NCI-H1092 (cell line): ENCODE measurements at places on chromosomes 1 and 21.

DNA sequence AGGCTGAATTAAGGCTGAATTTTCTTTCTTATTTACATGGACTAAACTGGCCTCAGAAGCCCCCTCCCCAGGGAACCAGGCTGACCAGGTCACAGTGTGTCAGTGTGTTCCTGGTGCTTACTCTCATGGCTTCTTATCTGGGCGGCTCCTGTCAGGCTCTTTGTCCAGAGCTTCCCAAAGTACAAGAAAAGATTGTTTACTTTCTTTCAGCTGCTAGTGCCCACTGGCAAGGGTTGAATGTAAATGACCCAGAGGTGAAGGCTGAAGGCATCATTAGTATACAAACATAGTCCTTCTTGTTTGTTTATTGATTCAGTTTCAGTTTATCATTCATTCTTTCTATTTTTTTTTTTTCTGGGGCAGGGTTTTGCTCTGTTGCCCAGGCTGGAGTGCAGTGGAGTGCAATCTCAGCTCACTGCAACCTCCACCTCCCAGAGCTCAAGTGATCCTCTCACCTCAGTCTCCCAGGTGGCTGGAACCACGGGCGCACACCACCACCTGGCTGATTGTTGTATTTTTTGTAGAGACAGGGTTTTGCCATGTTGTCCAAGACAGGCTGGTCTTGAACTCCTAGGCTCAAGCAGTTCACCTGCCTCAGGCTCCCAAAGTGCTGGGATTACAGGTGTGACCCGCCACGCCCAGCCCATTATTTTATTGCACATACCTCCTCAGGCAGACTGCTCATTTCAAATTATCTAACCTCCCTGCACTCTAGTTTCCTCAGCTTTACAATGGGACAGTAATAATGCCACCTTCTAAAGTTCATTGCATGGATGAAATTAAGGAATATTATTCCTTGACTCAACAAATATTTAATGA is 9.8 kb upstream of the KDM4A start:
- DNase-seq = no peak

DNA sequence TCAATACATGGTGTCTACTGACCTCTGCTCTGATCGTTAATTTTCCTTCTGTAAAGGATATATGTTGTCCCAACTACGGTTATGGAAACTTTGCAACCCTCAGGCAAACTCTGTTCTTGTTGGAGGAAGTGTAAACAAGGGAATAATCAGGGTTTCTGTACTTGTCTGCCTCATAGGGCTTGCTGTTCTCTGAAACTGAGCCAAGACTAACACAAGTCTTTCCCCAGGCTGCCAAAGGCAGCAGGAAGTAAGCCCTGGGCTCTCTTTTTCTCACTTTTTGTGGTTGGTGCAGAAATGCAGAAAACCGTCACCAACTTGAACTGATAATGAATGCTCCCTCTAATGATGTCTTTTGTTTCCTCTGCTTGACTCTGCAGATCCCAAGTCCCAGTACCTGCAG is 7.6 kb downstream of the CYP4X1 start:
- DNase-seq = no peak

GRCh38 chr1:177145106-177146070 is 19.1 kb downstream of the ASTN1 start:
- no peak for DNase-seq

- DNase-seq = no peak
Observed at GRCh38 chr21:28387220-28387619, 605.5 kb downstream of the LTN1 start.

- no peak for DNase-seq
Observed at GRCh38 chr1:223343692-223344091, 20.3 kb downstream of the SUSD4 start.

GRCh38 chr1:62285984-62286785 is 33.0 kb downstream of the KANK4 start:
- DNase-seq = no peak

DNA sequence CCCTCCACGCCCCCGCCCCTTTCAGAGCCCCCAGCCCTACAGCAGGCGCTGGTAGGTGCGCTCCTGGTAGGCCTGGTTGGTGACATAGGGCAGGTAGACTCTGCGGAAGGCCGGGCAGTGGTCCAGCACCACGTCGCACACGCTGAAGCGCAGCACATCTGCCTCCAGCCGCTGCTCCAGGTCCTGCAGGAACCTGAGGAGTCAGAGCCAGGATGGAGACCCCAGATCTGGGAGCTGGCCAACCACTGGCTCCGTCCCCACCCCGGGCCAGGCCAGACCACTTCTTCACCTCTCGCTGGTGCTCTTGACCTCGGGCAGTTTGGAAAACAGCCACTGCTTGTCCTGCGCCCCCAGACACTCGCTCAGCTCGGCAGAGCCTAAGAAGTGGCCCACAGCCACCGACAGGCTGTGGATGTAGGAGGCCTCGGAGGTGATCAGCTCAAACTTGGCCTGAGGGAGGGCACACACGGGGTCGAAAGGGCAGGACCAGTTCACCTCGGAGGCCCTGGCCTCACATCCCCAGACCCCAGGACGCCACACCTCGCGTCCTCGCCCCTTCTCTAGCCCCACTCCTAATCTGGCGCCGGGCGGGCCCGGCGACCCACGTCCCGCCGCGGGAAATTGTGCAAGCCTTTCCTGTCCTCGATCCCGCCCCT is 6.4 kb downstream of the ARHGEF19 start:
- no peak for DNase-seq

DNA sequence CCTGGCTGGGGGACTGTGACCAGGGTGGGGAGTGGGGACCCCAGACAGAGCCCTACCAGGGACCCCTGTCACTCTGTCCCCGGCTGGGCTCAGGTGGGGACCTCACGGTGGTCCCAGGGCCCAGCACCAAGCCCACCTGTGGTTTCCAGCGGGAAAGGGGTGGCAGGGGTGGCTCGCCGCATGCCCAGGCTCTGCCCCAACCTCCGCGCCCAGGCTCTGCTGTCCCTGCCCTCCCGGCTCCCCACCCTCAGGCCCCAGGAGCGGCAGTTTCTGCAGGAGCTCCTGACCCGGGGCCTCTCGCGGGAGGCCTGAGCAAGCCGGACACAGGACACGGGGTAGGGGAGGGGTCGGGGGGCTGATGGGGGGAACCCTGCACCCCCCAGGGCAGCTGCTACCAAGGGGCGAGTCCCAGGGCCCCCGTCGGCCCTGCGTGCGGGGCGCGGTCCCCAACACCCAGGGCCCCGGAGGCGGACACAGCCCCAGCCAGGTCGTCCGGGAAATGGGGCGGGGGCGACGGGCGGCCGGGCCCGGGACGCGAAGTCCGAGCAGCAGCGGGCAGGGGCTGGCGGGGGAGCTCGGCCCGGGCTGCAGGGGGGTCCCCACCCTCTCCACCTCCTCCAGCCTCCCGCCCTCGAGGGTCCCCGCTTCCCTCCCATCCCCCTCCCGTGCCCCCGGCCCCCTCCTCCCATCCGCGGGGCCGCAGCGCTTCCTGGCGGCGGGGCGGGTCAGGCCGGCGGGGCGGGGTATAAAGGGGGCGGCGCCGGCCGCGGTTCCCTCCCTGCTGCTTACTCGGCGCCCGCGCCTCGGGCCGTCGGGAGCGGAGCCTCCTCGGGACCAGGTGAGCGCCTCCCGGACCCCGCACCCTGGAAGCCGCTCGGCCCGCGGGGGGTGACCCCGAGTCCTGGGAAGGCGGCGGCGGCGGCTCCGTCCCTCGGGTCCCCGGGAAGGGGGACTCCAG is at the start of gene COL6A2:
COL6A2 (plus strand) TSS at position 777 of the 958 bp plus-strand sequence.
- DNase-seq = no peak

- no peak for DNase-seq
Observed at GRCh38 chr1:110850627-110851026, 22.3 kb upstream of the CD53 start.

GRCh38 chr1:207825719-207826556 is 74.1 kb downstream of the CD46 start:
- DNase-seq = no peak

DNA sequence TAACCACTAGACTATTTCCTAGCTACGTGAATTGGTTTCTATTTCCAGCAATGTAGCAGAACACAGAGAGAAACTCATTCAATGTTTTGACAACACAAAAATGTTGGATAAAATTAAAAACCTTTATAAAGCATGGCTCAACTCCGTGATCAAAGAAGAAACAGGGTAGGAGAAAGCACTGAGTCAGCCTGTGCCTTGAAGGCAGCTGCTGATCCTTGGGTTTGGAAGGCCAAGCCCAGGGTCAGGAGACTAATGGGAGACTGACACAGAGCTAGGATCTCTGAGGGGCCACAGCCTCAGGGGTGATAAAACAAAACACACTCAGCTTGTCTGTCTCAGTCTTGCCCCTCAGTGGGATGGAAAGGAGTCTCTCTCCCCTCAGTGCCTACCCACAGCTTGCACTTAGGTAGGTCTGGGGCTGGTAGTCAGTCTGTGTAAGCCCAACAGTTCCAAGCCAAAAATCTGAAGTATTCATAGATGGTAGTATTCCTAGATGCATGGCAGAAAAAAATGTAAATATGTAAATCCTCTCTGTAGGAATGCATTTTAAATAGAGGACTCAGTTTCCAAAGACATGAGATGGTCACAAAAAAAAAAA is 53.3 kb downstream of the B3GALNT2 start:
- DNase-seq = no peak
